HL-60 (cell line): ENCODE measurements at places on chromosomes 1 and 21.

- no peak for DNase-seq
Measured at GRCh38 chr1:23967871-23968270, 8.2 kb downstream of the PNRC2 start.

- peak; percentile 87 for DNase-seq
Measured at GRCh38 chr21:33109574-33110339, 39.8 kb downstream of the OLIG1 start.

DNA sequence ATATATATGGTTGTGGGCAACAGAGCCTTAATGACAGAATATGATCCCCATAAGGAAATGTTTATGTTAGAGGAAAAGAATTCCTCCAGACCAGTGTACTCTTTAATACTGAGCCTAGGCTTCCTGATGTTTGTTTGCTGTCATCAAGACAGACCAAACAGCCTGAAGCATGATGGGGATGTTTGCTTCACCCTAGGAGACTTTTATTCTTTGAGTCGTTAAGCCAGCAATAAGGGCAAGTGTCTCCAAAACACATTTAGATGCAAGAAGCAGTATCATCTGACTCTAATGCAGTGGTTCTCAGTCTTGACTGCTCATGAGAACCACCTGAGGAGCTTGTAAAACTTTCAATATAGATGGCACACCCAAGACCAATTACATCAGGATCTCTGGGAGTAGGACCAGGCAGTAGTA is 33.1 kb downstream of the UBE2U start:
- no peak for DNase-seq

DNA sequence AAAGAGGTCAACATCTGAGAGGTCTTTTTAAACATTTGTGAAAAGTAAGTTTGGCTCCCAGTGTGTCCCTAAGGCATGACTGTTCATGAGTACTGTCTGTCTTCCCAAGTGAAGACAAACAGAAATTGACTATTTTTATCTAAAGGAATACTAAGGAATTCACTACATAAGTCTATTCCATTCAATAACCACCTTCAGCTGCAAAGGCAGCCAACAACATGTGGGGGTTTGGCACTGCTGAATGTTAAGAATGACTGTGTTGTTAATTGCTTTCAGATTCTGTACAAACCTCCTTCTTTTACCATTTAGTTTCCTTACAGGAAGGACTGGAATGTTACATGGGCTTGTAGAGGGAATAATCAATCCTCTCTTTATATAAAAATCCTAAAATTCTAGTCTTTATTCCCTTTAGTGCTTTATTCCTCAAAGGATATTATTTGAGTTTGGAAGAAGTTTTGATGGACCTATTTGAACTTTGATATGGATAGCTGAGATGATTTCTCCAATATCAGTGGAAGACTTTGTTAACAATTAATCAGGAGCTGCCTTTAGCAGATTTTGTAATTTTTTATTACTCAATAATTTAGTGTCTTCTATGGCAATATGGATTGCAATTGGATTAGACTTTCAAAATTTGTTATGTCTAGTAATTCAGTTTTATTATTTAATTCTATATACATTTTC is 201.7 kb upstream of the CHRM3 start:
- DNase-seq: no peak

- DNase-seq: no peak
Measured at GRCh38 chr1:220031287-220031686, 15.0 kb downstream of the EPRS1 start.

DNA sequence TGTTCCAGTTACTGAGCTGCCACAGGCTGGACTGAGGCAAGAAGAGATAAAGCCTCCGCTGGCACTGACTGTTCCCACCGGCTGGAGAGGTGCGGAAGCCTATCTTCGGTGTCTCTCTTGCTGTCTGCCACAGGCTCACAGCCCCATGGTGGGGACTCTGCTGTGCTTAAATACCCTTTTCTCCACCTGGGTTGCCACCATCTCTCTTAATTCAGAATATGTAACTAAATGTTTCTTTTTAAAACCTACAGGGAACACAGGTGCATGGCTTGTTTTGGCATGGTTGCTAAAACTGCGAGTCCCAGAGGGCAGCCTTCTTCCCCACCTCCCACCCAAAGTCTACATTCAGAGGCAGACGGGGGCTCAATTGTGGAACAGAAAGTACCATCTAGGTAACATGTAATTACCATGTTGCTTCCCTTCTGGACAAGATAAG is 8.1 kb upstream of the LBR start:
- DNase-seq: no peak

DNA sequence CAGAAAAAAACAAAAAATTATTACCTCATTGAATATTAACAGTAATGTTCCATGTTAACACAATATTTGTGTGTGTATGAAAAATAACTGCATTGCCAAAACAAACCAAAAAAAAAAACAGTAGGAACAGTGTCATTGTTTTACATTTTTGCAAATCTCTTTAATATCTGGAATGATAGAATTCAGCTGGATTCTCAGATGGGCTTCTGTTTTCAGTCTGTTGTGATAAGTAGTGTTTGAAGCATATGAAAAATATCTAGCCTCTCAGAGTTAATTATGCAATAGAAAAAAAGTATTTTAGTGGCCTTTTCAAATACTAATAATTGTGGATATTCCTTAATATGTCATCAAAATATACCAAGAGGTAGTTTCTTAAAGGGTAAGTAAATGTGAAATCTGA is 52.9 kb upstream of the RWDD3 start:
- no peak for DNase-seq

GRCh38 chr1:200161801-200162200 is 134.3 kb downstream of the NR5A2 start:
- no peak for DNase-seq

DNA sequence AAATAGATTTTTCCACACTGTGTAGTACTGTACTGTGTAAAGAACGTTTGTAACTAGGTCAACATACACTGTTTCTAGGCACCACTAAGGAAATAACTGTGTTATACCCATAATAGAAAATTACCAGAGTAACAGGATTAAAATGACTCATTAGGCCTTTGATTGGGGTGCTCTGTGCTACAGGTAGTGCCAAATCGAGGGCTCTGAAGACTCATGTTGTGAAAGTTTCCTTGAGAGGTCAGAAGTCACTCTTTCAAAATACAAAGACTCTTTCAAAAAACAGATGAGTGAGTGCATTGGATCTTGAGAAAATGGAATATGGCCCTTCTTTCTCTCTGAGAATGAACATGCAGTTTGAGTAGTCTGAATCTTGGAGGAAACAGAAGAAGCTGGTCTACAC is 143.0 kb downstream of the MRPL39 start:
- no peak for DNase-seq
